ENCODE measurements at places on chromosomes 6 and 20.
A peak's percentile ranks its signal among the peaks of the same experiment; 100 is the strongest.

DNA sequence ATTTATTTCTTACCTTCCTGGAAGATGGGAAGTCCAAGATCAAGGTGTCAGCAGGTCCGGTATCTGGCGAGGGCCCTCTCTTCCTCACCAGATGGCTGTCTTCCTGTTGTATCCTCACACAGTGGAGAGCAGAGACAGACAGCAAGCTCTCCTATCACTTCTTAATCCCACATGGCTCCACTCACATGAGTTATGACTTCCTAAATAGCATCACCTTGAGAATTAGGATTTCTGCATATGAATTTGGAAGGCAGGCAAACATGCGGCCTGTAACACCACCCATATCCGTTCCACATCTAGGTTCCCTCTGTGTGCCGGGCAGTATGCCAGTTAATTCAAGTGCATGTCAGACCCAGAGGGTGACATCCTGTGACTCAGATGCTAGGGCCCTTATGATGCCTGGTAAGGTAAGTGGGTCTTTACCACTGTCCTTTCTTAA, 2.1 kb downstream of the RAET1E start:
- DNase-seq: peak; percentile 68

DNA sequence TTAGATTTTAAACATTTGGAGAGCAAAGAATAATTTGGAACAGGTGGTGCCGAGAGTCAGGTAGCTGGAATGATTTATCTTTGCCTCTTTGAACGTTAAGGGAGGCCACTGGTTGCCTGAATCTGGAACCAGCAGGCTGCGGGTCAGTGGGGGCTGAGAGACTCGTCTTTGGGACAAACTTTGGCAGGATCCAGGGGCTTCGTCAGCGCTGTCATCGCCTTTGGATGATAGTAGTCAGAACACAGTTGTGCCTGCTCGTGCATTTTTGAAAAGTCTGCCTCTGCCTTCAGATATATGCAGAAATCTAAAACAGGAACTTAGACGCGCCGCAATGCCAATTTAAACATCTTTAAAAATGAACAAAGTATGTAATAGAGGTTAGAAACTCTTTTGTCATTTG, 5.0 kb downstream of the EYA2 start:
- DNase-seq: no peak

- DNase-seq: no peak
These were observed 46.6 kb upstream of the CCDC167 start for GRCh38 chr6:37546141-37546871.

GRCh38 chr6:167861424-167861823, 34.7 kb downstream of the AFDN start:
- no peak for DNase-seq

GRCh38 chr6:128233531-128233930, 286.9 kb downstream of the PTPRK start:
- no peak for DNase-seq

GRCh38 chr20:50673466-50674137, 17.7 kb downstream of the RIPOR3 start:
- no peak for DNase-seq

GRCh38 chr6:167572106-167572505, 247.2 kb downstream of the TTLL2 start:
- DNase-seq: no peak

DNA sequence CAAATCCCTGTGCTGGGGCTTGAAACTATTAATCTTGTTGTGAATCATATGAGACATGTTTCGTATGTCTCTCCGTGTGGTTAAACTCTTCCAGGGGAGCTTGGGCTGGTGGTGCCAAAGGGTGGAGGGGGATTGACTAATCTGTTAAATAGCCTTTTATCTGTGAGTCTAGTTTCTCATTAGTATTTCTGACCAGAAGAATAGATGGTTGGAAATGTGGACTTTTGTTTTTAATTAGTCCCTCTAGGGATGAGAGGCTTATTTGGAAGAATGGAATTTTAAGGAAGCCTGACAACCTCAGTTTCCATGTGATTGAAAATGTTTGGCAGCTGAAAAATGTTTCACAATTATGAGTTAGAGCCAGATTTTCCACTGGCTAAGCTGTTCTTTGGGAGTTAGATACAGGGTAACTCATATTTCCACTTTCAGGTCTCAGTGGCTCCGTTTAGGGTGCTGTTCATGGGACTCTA, 117.3 kb downstream of the BCKDHB start:
- DNase-seq: no peak

Data from CD8-positive, alpha-beta T cell (primary cell).